Activated naive CD4-positive, alpha-beta T cell treated with Interleukin-2 at 50 U/mL for 16 hours (primary cell): ENCODE measurements at places on chromosomes 5 and 9.
A peak's percentile ranks its signal among the peaks of the same experiment; 100 is the strongest.

DNA sequence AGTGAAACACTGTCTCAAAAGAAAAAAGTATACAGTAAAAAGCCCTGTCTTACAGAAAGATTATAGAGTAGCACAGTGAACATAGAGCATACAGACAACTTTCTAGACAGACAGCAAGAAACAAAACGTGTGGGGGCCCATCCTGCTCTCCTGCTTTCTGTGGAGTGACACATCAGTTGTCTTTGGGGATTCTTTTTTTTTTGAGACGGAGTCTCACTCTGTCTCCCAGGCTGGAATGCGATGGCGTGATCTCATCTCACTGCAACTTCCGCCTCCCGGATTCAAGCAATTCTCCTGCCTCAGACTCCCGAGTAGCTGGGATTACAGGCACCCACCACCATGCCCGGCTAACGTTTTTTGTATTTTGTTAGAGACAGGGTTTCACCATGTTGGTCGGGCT lies 14.9 kb downstream of the CDHR2 start:
- no peak for DNase-seq

DNA sequence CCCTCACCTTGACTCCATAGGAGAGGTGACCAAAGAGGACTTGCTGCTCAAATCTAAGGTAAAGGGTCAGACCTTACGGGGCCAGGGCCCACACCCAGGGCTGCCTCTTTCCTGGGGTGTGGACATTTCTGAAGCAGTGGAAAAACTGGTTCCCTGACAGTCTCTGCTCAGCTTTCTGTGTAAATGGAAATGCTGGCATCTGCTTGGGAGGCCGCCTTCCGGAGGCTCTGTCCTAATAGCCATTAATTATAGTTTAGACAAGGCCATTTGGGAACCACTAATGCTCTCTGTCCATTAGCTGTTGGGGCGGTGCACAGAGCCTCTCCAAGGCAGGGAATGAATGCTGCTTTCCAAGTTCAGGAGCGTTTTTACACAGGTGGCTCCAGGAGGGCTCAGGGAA lies 17.3 kb downstream of the USP20 start:
- no peak for DNase-seq

DNA sequence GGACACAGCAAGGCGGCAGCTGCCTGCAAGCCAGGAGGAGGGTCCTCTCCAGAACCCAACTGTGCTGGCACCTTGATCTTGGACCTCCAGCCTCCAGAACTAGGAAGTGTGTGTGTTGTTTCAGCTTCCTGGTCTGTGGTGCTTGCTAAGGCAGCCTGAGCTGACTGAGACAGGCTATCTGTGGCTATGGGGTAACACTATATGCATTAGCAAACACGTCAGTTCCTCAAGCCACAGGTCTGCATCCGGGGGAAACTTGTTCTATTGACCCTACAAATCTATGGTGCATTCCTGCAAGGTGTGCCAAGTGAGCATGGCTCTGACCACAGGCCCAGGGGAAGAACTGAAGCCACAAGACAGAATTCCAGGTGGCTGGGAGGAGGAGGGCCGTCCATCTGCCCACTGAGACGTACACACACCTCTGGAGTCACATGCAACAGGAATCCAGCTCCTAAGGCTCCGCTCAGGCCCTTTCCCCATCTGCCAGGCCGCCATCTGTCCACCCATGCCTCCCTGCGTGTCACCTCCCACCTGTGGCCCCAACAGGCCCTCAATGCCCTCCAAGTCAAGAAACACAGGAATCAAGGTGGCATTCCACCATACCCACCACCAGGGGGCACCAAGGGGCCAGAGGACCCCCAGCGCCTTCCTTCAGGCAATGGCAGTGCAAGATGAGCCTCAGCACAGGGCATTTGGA lies 174.9 kb downstream of the ROR2 start:
- DNase-seq: peak; percentile 68

DNA sequence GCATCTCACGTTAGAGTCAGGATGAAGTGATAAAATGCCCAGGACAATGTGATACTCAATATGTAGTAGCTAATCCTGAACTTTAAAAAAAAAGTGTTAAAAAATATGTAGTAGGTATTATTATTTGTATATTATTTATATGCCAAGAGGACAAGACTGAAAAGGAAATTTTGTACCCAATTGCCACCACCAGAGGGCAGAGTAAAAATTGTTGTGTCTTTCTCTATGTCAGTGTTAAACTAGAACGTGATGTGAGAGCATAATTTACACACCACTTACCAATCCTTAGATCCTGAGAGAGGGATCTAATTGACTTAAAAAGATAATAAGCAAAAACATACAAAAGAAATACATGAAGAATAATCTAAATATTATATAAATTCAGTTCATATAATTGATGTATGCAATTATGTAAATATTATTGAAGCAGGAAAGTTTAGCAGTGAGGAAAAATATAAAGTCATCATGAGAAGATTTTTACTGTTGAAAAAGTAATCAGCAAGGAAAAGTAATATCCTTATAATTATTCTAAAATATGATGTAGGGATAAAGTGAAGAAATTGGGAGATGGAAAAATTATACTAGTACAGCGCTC lies 288.9 kb downstream of the RAB3C start:
- DNase-seq: no peak

- DNase-seq: no peak
Measured at GRCh38 chr5:1310118-1310517, 15.2 kb upstream of the TERT start.

DNA sequence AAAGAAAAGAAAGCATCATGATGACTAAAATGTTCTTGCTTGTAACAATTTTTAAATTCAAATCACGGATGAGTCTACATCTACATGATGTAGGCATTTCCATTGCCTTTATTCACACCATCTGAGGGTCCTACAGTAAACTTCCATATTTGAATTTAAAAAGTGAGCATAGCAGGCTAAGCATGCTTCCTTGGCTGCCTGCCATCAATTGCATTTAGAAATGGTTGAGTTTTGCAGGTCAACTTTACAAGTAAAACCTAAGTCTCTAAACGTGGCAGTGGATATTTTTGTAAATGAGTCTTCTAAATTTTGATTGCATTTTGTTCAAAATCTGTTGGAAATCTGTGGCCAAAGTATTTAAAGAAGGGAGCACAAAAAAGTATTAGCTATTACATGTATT lies 136.5 kb upstream of the PTCH1 start:
- DNase-seq: no peak

DNA sequence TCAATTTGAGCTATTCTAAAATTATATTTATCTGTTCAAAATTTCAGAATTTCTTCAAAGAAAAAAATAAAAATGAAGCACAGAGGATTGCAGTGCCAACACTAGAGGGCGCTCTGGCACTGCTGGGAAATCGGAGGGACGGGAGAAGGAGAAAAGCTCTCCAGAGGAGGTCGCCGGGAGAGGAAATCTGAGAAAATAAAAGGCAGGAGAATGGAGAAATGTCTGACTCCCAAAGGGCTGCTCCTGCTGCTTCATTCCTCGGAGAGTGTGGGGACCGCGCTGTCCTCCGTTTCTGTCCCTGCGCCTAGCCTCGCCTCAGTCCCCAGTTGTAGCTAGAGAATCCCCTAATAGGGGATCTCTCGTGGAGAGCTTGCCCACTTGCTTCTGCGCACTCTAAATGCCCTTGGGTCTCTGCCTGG lies 40.0 kb upstream of the ARSB start:
- peak; percentile 45 for DNase-seq

DNA sequence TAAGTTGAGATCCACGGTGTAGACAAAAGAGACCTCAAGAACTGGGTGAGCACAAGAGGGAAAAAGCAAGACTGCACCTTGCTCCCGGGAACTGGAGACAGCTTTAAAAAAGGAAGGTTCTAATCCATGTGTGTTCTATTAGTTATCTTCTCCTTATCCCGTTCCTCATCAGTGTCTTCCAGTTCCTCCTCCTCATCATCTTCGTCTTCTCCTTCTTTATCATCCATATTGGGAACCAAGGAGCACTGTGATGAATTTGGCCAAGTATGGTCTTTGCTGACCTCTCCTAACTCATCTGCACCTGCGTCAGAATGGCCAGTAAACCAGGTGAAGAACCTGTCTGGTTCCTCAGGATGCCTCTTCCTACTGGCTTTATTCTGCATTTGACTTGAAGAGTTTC lies 22.1 kb downstream of the EHMT1 start:
- no peak for DNase-seq

- DNase-seq: no peak
Measured at GRCh38 chr9:73579823-73580222, 428.2 kb downstream of the ANXA1 start.

DNA sequence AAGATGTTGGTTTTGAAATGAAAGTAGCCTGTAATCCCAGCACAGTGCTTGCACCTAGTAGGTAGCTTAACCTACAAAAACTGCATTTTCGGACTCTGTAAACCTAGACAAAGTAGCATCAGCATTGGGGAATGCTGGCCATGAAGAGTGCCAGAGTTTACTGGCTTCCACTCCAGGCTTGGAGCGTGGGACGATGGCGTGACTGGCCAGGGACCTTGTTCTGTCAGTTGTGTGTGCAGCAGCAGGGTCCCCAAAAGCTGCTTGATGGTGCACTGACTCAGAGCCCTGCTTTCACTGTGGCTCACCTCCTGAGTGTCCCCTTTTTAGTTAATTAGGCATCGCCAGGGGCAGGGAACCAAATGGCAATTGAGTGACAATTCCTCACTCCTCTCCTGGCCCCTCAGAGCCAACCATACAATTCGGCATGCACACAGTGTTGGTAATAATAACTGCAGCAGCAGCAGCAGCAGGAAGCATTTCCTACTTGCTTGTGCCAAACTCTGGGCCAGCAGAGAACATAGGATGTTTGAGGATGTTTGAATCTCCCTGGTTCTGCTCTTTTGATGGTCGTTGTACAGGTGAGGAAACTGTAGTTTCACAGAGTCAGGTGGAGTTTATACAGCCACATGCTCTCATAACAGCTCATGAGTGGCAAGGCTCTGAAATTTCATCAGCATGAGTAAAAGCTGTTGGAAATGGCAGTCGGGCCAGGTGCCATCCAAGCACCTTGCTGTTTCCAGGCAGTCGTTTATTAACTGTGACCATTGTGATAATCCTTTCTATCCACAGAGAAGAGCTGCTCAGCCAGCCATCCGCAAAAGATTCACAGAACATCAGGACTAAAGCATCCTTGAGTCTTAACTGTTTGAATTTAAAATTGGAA lies 4.2 kb downstream of the UBE2QL1 start:
- no peak for DNase-seq

DNA sequence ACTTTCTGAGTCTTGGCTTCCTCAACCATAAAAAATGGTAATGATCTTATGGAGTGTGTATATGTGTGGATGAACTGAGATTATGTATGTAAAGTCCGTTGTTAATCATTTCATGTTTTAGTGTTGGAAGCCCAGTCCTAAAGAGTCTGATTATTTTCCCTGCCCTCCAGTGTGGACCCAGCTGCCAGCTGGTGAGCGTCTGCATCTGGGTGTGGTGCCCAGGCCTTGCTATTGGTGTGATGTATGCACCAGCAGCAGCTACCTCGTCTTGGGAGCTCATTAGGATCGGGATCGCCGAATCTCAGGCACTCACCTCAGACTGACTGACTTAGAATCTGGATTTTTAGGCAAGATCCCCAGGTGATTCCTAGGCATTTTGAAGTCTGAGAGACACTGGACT lies 63.8 kb downstream of the LRRC70 start:
- no peak for DNase-seq

- no peak for DNase-seq
Measured at GRCh38 chr5:2797160-2797559, 45.7 kb upstream of the IRX2 start.

- no peak for DNase-seq
Measured at GRCh38 chr5:81748556-81748955, 2.3 kb downstream of the SSBP2 start.

GRCh38 chr9:93286252-93287188 lies 102.6 kb downstream of the WNK2 start:
- no peak for DNase-seq

DNA sequence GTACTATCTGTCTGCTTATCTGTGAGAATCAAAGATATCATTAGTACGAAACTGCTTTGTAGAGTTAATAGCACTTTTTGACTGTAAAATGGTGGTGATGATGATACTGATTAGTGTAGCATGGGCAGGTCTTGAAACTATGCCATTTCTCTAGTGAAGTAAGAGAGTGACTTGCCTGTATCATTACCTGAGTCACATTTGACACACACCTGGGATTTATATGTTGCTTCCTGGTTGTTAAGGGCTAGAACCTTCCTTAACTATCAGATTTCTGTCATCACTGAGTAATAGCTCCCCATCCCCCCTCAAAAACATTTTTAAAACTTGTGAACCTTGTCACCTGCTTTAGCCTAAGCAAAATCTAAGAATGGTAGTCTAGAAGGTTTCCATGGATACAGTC lies 135.6 kb upstream of the RORB start:
- no peak for DNase-seq

- DNase-seq: no peak
Measured at GRCh38 chr5:126233256-126233655, 190.0 kb upstream of the GRAMD2B start.

DNA sequence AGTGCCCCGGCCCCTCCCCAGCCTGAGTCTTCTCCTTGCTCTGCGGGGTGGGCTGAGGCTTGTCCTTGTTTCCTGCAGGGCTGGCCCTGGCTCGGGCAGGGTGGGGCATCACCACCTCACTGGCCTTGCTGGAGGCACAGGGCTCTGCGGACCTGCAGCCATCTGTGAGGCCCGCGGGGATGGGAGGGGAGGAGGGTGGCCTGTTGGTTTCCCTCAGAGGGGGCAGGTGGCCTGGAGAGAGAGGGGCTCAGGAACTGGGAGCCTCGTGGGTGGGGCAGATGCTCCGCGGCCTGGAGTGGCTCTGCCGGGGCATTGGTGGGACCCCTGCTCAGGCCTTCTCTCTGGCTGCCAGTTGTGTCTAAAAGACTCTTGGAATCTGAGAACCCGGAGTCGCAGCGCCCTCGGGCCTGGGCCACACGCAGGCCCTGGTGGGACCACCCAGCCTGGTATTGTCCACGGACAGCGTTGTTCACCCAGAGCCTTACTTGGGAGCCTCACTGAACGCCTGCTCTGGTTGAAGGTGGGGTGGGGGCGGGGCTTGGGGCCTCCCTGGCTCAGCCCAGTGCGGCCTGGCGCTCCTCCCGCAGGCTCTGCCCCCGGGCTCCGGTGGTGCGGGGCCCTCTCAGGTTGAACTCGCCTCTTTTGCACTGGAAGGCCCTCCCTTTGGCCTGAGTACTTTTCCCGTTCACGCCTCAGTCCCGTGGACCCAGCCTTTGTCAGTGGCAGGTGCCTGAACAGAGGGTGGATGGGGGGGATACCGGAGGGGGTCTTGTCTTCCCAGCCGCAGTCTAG lies 111.3 kb downstream of the RXRA start:
- DNase-seq: no peak

- peak; percentile 36 for DNase-seq
Measured at GRCh38 chr5:32709750-32710549, 1.2 kb upstream of the NPR3 start.

DNA sequence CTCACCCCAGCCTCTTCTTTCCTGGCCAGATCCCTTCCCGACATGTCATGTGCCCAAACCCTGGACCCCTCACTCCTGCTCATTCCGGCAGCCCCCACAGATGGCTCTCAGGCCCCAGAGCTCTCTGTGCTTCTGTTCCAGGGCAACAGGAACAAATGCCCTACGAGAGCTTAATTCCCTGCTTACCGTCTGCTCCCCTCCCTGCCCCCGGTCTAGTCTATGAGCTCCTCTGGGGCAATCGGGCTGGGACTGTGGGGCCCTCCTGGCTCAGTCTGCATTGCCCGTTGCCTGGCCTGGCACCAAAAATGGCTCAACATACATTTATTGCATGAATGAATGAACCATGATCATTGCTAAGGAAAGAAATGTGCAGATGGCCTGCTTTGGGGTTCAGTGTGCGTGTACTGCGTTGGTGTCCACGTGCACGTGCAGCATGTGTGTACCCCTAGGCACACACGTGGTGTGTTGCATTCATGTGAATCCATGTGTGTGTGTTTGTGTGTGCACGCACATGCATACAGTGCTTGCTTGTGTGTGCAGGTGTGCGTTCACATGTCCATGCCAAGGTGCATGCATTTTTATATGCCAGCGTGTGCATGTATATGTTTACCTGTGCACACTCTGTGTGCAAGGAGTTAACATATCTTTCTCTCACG lies 201.2 kb upstream of the IER5L start:
- no peak for DNase-seq
